ENCODE measurements at places on chromosomes 16 and 17.

DNA sequence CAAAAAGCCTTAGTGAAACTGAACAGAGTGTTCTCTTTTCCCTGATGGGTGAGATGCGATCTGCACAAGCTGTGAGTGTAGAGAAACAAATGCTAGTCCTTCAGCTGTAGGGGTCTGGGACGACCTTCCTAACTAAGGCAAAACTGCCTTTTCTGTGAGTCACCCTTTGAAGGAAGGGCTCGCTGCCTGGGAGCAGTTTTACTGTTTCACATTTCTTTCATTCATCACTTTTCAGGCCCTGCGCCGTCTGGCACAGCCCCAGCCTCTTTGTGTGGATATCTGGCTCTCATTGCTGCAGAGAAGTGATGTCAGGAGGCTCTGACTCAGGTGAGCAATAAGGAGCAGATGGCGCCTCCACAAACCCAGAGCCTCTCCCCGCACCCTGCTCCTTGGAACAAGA is 57.4 kb downstream of the HS3ST3A1 start:
- no peak for DNase-seq

DNA sequence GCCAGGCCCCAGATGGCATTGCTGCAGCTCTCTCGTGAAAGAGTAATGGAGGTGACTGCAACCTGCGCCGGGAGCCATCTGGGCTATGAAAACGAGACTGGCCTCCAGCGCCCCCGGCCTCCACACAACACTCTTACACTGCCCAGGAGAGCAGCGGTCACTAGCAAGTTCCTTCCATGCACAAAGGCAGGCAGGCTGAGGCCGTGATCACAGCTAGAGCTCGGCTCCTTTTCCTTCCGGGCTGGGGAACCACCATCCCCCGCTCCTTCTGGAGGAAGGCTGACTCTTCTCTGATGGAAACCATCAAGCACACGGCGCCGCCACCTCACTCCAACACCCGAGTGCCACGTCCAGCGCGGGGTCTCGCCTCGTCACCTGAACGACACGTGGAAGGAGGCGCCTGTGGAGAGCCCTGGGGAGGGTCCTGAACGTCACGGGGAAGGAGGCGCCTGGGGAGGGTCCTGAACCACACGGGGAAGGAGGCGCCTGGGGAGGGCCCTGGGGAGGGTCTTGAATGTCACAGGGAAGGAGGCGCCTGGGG is 61.9 kb downstream of the KLHDC4 start:
- DNase-seq: no peak

- DNase-seq: no peak
Observed at GRCh38 chr17:1162116-1162855, 17.5 kb downstream of the ABR start.

- no peak for DNase-seq
Observed at GRCh38 chr16:81612351-81613163, 166.5 kb upstream of the PLCG2 start.

- no peak for DNase-seq
Observed at GRCh38 chr17:75105126-75106080, 4.4 kb upstream of the ARMC7 start.

- peak; percentile 37 for DNase-seq
Observed at GRCh38 chr17:77963441-77963840, 4.9 kb downstream of the TNRC6C start.

DNA sequence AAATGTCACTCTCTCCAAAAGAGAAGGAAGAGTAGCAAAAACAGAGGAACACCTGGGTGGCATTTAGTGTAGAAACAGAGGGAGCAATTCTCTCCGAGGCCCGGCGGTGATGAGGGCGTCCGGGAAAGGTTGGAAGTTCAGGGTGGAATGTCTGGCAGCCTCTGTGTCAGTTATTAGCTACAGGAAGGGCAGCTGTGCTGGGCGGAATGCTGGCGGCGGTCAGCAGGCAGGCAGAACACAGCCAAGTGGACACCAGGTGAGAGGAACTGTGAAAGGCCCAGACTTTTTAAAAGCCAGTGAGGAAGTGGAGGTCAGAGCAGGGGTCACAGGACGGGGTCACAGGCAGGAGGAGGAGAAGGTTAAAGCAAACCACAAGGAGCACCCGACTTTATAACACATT is 238.1 kb downstream of the NTN1 start:
- no peak for DNase-seq

DNA sequence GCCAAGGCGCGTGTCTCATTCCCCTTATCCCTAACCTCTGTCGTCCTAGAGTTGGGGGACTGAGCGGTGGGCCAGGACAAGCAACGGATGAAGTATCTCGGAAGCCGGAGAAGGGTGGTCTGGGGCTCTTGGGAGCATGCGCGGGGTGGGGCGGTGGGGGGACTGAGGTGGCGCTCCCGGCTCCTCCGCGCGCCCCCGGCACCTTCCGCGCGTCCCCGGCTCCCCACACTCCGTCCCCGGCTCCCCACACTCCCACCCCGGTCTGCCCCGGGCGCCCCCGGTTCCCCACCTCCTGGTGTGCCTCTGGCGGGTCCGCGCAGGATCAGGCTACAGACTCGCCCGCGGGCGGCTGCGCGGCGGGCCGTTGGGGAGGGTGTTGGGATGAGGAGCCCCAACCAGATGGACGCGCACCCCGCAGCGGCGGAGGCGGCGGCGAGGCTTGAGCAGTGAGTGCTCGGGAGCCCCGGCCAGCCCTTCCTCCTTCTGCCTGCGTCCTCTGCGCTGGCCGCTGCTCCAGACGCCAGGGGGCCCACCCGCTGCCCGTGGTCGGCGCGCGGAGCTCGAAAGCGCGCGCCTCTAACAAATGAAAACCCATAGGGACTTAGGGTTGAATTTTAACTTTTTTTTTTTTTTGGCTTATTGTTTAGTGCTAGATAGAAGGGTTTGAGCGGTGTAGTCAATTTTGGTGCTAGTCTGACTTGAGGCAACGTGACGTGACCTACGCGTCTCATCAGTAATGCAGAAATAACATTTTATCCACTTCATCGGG is 5.6 kb upstream of the CRYM start:
- no peak for DNase-seq

GRCh38 chr16:6493555-6493954 is 839.1 kb upstream of the RBFOX1 start:
- no peak for DNase-seq

- DNase-seq: no peak
Observed at GRCh38 chr17:40903129-40903847, 18.2 kb upstream of the KRT20 start.

DNA sequence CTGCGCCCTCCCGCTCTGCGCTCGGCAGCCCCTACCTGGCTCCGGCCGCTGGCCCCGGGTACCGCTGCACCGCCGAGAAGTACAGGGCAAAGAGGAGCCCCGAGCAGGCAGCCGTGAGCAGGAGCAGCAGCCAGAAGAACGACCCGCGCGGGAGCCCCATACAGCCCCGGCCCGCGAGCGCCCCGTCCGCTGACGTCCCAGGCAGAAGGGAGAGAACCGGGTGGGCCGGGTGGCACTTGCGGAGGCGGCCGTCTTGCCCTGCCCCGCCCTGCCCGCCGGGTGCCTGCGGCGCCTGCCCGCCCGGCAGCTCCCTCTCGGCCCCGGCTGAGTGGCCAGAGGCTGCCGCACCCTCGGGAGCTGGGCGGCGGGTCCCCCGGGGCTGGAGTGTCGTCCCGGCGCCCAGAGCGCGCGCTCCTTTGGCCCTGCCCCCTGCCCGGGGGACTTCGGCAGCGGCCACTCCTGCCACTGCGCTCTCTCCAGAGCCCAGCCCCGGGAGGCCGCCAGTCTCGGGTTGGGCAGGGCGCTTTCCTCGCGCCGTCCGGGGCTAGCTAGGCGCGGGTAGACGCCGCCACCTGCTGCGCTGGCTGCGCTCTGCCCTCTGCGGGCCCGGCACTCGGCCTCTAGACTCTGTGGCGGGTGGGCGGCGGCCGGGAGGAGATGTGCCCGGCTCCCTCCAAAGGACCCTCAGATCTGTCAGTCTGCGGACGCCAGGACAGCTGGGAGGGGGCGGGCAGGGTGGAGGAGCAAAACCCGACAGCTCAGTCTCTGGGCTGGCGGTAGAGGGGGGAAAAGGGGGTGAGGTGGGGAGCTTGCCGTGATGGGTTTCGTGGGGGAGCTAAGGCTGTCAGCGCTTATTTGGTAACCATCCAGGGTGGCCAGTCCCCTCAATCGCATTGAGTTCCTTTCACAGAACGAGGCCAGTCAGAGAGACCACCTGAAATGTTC is at the start of gene ST6GALNAC2:
ST6GALNAC2 (minus strand) TSS at position 212 of the 945 bp plus-strand sequence; CDS start at position 160, 52 bp downstream.
- no peak for DNase-seq

DNA sequence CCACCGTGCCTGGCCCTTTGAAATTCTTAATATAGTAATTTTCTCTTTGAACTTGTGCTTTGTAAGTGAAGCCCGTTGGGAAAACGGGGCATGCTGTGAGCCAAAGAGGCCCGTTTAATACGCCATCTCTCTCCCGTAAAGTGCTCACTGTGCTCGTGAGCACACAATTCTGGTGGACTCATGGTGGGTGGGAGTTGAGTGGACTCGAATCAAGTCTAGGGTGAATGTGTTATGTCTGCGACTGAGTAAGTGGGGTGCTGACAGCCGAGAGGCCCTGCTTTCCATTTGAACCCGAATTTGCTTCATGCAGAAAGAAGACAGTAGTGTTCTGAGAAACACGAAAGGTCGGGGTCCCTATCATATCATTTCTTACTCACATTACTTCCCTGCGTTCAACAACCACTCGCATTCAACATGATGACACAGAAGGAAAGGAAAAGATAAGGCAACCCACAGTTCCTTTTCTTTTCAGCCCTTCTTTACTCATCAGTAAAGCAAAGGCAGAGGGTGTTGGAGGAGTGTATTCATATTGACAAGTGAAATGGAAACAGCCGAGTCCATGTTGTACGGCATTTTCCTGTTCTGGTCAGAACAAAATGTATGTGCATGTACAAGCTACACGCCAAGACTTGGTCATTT is 4.8 kb upstream of the ATP2A3 start:
- no peak for DNase-seq

DNA sequence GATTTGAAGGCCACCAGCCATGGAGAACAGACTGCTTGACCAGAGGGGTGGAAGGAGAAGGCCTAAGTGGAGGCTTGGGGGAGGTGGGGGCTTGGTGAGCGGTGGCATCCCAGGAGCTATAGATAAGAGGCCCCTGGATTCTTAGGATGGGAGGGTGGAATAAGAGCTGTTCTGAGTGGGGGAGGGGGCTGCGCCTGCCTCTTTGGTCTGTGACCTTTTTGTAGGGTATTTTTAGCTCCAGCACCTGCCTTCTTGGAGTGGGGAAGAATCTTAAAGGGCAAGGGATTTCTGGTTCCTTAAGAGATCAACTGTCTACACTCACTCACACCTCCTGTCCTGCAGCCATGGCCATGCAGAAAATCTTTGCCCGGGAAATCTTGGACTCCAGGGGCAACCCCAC is 567 bp downstream of the ENO3 start:
- no peak for DNase-seq

DNA sequence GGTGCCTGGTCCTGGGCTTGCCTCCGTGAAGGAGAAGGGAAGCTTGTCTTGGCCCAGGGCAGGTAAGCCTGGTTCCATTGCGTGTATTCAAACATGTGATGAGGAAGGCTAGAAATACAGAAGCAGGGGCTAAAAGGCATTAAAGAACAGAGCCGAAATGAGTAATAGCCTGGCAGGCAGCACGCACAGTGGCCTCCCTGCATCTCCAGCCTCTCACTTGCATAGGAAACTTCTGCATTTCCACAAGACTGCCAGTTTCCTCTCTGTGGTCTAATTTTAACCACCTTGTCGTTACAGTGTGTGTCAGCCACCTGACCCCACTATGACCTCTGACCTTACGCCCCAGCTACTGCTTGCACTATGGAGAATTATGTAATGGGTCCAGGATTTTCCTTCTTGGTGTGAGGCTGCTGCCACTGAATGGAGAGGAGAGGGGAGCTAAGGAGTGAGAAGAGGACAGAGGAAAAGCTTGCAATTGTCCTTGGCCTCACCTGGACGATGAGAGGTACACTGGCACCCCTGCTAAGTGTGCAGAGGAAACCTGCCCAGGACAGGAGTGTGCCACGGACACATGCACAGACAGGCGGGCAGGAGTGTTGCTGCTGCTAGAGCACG is 32.8 kb downstream of the HIC1 start:
- no peak for DNase-seq

DNA sequence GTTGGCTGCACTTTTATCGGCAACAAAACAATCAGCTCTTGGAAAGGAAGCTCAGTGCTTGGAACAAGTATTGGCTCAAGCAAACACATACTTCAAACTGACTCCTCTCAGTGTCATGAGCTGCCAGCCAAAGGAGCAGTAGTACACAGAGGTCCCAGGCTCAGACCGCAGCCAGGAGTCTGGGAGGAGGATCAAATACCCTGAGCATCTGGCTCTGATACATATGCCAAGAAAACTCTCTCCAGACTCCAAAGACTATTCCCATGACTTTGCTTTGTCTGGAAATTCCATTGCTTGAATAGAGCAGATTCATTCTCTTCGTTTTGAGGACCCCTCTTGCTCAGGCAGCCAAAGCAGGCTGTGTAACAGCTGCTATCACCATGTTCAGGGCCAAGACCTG is 501.6 kb upstream of the PSMD7 start:
- DNase-seq: no peak

DNA sequence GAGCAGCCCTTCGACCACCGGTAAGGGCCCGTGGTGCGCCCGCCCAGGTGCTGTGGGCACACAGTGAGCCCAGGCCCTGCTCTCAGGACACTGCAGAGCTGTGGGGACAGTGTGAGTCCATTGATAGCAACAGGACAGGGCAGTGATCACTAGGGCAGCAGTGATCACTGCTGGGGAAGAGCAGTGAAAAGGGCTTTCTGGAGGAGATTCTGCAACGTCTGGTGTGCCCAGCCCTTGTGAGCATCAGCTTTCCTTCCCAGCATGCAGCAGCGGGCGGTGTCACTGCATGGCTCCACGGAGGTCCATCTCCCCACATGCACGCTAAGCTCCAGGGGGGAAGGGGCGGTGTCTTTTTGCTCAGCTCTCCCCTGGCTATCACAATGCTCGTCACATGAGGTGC is 32.1 kb downstream of the MAP1LC3B start:
- DNase-seq: no peak

DNA sequence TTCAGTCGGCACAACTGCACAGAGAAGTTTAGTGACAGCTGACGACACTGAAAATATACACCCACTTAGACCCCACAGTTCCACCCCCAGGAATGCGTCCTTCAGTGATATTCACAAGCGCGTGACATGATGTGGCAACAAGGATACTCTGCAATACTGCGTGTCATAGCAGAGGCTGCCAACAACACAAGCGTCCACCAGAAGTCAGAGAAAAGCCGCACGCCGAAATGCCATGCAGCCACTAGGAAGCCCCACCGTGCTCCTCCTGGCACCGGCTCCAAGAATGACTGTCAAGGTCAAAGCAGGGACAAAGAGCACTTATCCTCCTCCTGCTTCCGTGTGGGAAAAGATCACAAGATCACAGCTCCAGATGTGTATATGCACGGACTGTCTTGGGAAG is 3.5 kb downstream of the ATP2A3 start:
- no peak for DNase-seq

GRCh38 chr16:12652924-12653323 is 150.8 kb downstream of the CPPED1 start:
- no peak for DNase-seq

- DNase-seq: no peak
Observed at GRCh38 chr16:73176577-73177013, 128.7 kb upstream of the ZFHX3 start.

- DNase-seq: no peak
Observed at GRCh38 chr17:39671651-39672521, 3.6 kb downstream of the PNMT start.
